KBM-7 (cell line): ENCODE measurements at places on chromosomes 2 and 18.
A peak's percentile ranks its signal among the peaks of the same experiment; 100 is the strongest.

DNA sequence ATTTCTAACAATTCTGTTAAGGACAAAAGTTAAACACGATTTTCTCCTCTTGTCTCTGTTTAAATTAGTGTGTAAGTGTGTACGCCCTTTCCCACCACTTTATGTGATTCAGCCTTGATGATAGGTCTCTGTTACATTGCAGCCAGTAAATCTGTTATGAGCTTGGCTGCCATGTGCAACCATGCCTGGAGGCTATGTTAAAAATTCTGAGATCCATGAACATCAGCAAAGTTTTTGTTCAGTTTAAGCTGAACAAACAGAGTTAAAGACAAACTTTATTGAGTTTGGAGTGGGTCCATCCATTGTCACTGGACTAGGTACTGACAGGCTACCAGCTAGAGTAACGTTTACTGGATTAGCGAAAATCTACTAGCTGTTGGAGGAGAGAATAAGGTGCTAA lies 110.4 kb downstream of the NCKAP5 start:
- no peak for DNase-seq

DNA sequence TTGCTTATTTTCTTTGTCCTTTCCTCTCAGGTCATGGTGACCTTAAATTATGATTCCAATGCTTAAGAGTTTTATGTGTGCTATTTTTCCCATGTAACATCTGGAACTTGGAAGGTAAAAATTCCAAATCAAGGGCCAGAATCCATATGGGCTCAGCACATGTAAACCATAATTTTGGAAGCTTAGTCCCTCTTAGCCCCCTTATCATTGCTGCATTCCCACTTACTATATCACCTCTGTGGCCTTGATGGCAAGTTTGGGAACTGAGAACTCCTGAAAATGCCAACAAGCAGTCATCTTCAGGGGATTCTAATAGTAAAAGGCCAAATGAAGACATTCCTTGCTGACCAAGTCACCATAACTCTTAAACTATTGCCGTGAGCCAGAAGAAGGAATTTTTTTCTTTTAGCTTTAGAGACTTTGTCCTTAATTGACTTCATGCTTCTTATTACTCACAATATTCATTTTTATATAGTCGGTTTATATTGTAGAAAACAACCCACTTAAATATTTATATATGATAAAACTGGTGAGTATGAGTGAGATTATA lies 251.4 kb downstream of the SLC8A1 start:
- DNase-seq: no peak

- no peak for DNase-seq
Observed at GRCh38 chr2:237359894-237360780, 53.8 kb downstream of the COL6A3 start.

DNA sequence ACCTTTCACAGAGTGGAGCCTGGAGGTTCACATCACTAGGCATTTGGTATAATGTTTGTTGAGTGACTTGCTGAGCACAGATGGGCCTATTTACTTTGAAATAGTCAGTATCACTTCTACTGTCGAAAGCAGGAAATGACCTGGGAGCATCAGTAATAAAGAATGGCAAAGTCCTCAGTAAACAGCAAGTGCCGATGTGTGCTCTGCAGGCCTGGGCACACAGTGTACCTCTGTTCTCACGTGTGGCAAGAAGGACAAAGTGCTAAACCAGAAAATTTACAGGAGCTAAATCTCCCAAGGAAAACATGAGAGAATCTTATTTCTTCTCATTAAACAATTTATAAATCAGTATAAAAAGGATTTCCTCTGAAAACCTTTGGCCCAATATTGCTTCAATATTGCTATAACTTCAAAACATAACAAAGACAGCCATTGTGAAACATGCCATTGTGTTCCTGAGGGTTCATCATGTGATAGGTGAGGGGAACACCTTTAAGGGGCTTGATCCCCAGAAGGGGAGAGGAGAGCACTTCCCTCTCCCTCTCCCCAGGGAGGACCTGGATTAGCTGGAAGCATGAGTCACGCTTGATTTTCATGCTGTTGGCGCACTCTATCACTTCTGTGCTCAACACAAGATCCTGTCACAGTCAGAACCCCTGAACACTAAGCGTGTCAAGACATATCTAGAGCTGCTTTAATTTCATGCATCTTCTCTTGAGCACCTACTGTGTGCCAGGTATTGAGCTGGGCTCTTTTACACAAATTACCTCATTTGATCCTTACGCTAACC lies 131.5 kb upstream of the SMAD2 start:
- no peak for DNase-seq

- no peak for DNase-seq
Observed at GRCh38 chr2:22301228-22301627, 1083.8 kb upstream of the KLHL29 start.

DNA sequence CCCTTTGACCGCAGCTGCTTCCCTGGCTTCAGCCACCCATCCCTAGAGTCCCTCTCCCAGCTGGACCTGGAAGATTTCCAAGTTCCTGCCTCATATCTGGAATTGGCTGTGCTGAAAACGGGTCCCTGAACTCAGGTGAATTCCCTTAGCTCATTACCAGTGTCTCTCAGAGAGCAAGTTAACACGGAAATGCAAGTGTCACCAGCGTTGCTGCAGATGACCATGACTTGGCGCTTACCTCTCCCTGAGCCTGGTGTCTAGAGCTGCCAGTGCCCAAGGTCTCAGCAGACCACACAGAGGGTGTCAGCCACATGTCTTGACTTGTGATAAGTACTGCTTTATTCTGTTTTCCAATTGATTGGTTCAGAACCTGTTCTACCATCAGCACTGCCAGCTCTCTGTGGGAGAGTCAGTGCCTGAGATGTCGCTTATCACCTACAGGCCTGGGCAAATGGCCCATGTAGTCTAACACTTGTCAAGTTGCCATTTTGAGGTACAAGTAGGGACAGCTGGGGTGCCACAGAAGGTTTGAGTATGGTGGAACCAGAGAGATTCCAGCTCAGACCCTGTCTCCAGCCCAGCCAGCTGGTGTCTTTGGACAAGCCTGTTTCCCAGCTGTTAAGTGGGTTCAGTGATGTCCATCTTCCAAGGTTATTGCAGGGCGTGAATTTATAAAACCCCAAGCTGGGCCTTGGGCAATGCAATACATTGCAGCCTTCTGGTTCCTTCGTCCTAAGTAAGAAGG lies 48.7 kb downstream of the LYPD1 start:
- DNase-seq: no peak

DNA sequence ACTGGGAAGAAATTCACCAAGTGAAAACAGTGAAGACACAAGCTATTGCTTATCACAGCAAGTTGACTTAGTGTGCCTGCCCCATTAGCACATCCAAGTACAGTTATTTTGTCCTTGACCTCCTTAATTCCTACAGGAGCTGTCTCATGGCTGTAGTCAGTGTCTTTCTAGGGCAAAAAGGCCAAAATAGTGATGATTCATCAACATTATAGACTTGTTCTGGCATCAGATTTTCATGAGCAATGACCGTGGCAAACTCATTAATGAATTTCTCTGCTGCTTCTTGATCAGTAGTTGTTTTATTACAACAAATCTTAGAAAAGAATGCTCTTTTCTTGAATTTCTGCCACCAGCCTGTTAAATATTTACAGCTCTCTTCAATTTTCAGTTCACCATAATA lies 1169.3 kb upstream of the DDX18 start:
- DNase-seq: no peak

DNA sequence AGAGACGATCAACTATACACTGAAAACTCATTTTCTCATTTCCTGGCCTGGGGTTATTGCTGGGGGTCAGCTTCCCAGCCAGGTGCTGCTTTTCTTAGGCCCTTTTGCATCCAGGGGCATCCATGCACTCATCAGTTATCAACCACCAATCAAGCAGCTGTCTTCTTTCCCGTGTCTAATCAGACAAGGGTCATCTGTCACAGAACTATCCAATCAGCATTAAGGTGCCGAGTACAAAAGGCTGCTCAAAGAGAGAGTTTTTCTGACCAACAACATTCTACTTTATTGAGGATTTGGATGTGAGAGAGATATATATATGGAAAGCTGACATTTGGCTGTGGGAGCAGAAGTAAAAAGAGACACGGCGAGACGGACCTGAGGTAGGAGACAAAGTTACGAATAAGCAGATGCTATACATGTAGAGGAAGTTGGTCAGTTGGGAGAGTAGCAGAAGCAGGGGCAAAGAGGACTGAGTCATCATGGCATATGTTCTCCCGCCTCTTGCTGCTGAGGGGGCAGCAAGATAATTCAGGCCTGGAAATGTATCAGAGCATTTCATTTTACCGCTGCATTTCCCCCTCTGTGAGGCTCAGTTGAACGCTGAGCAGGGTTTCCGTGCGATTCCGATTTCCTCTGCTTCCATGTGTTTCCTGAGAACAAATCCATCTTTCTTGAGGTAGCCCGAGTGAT lies 129.3 kb downstream of the NUP35 start:
- DNase-seq: no peak

DNA sequence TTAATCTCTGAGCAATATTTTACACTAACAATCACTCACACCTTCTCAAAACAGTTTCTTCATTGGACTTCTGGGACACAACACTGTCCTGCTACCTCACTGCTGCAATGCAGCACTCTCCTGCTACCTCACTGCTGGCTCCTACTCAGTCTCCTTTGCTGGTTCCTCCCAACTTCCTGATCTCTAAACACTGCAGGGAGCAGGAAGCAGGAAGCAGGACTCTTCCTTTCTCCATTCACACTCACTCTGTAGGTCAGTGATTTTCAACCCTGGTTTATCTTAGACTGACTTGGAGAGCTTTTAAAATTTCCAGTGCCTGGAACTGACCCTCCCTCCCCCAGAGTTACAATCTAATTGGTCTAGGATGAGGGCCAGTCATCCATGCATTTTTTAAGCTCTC lies 243.4 kb upstream of the RBBP8 start:
- no peak for DNase-seq

GRCh38 chr18:44916429-44917207 lies 235.9 kb downstream of the SETBP1 start:
- no peak for DNase-seq

- DNase-seq: no peak
Observed at GRCh38 chr18:48020337-48021250, 90.1 kb upstream of the SMAD2 start.

DNA sequence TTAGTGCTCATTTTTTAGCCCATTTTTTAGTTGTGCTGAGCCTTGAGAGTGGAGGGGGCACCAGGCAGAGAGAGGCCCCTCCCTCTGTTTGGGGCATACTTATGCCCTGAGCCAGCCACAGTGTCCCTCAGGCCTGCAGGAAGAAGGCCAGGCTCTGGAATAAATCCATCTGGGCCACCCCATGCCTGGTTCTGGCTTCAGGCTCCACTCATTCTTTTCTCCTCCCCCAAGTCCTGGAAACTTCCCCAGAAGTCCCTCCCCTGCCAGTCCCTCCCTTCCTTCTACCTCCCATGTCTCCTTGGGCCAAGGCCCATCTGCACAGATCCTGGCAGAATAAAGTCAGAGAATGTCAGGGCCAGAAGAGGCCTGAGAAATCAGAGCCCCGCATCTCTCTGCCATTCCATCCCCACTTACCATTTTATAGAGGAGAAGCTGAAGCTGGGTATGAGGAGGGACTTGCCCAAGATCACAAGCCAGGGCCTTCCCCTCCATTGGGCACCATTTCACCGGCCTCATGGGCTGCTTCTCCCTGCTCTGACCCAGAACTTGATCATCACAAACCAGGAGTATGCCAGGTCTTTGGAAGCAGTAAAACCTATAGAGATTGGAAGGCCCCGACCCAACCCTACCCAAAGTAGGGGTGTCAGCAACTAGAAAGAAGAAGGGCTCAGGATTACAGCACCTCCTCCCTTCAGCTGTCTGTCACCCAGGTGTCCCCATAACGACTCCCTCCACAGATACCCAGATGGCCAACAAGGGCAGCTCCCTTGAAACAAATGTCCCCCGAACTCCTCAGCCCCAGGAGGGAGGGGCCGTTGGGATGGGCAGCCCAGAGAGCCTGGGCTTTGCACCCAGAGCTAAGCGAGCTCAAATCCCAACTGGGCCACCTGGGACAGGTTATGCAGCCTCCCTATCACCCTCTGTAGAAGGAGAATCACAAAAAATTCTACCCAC lies 108.4 kb downstream of the POLR1A start:
- DNase-seq: no peak

- peak; percentile 65 for DNase-seq
Observed at GRCh38 chr2:156333274-156333950, 891 bp upstream of the NR4A2 start.

DNA sequence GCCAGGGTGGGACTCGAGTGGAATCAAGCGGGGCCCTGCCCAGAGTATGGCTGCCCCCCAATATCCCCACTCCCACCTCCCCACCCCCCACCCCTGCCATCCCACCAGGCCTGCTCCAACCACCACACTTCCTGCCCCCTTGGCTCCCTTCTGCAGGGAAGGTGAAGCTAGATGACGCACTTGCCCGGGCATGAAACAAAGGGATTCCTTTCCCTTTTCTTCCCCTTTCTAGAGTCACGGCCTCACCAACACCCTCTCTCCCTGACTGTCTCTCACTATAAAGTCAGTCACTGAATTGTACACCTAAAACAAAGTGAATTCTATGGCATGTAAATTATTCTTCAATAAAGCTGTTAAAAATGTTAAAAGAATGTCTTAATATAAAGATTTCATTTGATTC lies 16.0 kb downstream of the ZBTB7C start:
- peak; percentile 56 for DNase-seq

DNA sequence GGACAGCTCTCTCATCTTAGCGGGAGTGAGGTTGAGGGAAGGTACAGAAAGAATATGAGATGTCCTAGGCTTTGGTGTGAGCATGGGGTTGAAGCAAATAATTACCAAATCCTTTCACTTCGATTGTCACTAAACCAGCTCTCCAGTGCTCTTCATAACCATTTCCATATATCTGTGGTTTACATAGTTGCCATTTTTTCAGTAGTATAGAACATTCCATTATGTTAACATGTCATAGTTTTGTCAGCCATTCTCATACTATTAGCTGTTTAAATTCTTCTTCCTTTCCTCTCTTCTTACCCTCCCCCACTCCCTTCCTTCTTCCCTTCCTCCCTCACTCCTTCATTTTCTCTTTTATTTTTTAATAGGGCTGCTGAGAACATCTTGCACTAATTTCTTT lies 205.9 kb downstream of the BABAM2 start:
- no peak for DNase-seq

GRCh38 chr2:127733816-127734537 lies 32.7 kb downstream of the SFT2D3 start:
- no peak for DNase-seq

DNA sequence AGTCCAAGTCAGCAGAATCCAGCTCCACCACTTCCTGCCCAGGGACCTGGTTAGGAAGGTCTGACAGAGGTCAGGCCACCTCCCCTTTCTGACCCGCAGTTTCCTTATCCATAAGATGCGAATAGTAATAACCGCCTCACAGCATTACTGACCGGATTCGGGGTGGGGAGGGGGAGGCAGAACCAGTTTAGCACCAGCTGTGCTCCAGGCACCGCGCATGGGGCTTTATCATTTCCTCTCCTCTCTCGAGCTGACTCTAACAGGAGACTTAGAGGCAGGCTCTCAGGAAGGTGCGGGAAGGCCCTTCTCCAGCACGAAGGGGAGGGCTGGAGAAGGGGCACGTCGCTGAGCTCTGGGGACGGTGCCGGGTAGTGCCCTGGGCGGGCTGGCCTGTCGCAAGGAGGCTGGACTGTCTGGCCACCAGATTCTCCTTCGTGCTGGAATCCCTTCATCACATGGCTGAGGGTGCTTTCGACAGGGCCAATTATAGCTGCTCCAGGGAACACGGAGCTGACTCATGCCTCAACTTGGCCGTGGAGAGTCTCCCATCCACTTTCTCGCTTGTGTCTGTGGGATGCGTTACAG lies 5.7 kb downstream of the EHD3 start:
- DNase-seq: no peak
